Left cardiac atrium (tissue), 4 donors: ENCODE measurements at places on chromosomes 11 and 22. TPM values are rescaled to one million over a fixed set of nuclear protein-coding genes. Genes with fewer than 3 reads are reported as not detected.

DNA sequence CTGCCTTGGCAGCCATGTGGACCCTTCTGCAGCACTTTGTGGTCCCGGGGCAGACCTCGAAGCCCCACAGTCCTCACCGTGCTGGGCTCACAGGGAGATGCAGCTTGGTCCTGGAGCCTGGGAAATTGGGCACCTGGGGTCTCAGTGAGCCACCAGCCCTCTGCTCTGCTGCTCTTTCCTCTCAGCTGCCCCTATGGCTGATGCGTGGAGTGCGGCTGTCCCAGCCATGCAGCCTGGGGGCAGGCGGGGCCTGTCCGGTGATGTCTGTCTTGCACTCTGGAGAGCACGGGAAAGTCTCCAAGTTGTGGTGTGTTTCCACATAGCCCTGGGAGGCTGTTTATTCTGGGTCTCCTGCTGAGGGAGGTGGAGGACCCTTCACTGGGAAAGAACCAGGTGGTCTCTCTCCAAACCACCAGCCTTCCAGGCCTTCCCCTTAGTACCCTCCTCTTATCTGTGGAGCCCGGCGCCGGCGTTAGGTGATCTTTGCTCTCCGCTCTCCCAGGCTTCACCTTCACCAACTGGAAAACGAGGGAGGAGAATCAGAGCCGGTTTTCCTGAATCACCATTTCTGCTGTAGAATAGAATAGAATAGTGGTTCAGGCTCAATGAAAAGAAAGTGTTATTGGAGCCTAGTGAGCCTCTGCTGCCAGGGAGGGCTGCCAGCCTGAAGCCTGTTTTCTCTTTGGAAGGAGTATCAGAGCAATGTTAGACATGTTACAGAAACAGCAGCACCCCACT lies 41.2 kb upstream of the GRAMD4 start:
- peak; percentile 75 for DNase-seq

DNA sequence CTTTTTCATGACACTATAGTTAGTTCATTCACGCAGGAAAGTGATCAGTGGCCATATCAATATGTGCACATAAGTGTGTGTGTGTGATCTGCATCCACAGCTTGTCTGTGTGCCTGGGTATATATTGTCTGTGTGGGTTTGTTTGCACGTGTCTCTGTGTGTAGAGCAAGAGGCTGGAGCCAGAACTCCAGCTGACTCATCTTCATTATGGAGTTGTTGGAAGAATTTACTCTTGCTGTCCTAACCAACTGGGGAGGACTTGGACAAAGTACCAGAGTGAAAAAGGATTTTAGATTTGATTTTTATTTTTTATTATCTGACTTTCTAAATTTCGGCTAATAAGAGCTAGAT lies 63.9 kb downstream of the TP53I11 start:
- no peak for DNase-seq

The SCARF2 gene
- 3.2 TPM for total RNA-seq

DNA sequence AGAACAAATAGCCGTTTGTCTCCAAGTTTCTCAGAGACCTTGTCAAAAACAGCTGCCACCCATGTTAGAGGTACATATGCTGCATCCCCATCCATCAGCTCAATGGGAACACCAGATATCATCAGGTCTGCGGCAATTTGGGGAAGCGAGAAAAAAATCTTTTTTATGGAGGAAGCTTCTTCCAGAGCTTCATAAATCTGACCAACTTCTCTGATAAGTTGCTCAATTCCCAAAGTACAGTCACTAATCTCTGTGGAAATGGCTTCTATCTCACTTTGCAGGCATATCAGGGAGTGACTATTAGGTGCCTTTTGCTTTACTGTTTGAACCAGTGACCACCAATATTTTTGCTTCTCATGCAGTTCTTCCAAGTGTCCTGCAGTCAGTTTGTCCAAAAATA lies 34.3 kb upstream of the MRPL17 start:
- no peak for DNase-seq

GRCh38 chr11:115806056-115806455 lies 301.8 kb upstream of the CADM1 start:
- no peak for DNase-seq

- DNase-seq: no peak
Observed at GRCh38 chr11:72525466-72525865, 91.1 kb upstream of the CLPB start.

The TRMT112 gene
- 94.1 TPM for total RNA-seq

The CCDC34 gene
- 3.0 TPM for total RNA-seq

The GRM5 gene
- 0.09 TPM for total RNA-seq
